ENCODE measurements at places on chromosomes 6 and 20. TPM values are rescaled to one million over a fixed set of nuclear protein-coding genes. Genes with fewer than 3 reads are reported as not detected.

DNA sequence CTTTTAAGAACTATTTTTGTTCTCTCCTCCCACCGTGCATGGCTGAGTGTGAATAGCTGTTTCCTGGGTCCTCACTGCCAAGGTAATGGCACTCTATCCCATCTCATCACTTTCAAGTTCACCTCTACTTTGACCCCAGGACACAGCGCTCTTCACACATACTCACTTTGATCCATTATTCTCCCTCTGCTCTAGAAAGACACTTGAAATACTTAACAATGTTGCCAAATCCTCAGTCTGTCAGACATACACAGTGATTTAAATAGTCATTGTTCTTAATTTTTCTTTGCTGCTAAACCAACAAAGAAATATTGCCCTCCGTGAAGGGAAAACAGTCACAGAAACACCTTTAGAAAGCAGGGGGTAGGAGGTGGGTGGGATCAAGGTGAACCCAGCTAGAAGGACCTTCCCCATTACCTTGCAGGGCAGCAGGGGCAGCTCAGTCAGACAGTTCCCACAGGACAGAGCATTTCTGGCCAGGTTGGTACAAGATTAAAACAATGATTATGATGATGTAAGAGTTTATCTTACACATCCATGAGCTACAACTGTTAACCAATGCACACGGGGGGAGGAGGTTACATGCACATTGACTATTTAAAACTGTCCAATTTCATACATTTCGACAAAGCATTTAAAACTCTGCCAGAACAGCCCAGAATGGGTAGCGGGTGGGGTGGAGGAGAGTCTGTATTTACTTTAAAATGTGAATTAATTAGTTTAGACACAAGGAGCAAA lies 2.4 kb downstream of the SLC22A23 start:
- ATAC-seq: no peak

DNA sequence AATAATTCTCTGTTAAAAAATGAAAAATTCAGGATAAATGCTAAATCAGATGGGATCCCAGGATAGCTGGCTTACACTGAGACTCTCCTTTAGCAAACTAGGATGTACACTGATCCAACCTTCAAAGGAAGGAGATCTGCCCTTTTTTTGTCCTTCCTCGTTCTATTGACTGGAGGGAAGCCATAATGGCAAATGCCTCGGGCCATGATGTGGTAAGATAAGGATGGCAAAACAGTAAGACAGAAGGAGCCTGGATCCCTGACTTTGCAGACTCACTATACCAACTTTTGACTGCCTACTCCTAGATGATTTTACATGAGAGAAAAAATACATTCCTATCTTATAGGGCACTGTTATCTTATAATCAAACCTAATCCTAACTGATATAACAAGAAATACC lies 156.9 kb upstream of the BEND3 start:
- no peak for ATAC-seq

The SIRT5 gene
- total RNA-seq: 10.4 TPM

The MLN gene
- total RNA-seq: not detected

GRCh38 chr6:41291717-41292116 lies 5.2 kb upstream of the TREM1 start:
- ATAC-seq: no peak

GRCh38 chr6:131510094-131510493 lies 62.9 kb upstream of the ARG1 start:
- no peak for ATAC-seq

The LSM2 gene
- 25.4 TPM for total RNA-seq

All from gastroesophageal sphincter (tissue), 4 donors.